ENCODE measurements at places on chromosomes 11 and 22.

- no peak for DNase-seq
These were observed 13.9 kb downstream of the SBF1 start for GRCh38 chr22:50460938-50461337.

GRCh38 chr22:46006379-46007002 is 29.5 kb upstream of the WNT7B start:
- no peak for DNase-seq

DNA sequence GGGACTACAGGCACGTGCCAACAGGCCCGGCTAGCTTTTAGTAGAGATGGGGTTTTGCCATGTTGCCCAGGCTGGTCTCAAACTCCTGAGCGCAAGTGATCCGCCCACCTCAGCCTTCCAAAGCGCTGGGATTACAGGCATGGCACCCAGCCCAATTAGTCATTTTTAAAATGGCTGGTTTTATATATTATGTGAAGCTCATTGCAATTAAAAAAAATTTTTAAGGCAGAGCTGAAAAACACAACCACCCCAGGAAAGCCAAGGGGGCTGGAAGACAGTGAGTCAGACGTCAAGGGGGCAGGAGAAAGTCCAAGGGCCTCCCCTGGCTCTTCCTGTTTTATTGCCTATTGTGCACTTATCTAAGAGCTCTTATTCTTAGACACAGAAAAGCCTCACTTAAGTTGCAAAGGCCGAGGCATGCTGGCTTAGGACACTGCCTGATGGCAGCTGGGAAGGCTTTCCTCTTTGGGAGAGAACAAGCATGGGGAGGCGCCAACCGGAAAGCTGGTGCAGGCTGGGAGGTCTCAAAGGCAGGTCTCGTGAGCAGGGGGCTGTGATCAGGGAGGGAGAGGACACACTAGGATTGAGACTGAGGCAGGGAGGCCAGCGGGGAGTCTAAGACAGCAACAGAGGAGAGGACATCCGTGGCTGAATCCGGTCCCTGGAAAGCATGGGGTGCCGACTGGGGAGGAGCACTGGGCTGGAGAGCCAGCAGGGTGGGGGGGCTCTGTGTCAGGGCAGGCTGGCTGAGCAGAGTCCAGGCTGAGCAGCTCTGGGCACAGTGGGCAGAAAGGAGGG is 11.1 kb upstream of the OSM start:
- peak; percentile 78 for DNase-seq

- no peak for DNase-seq
These were observed 154.9 kb downstream of the MPPED1 start for GRCh38 chr22:43566561-43567332.

DNA sequence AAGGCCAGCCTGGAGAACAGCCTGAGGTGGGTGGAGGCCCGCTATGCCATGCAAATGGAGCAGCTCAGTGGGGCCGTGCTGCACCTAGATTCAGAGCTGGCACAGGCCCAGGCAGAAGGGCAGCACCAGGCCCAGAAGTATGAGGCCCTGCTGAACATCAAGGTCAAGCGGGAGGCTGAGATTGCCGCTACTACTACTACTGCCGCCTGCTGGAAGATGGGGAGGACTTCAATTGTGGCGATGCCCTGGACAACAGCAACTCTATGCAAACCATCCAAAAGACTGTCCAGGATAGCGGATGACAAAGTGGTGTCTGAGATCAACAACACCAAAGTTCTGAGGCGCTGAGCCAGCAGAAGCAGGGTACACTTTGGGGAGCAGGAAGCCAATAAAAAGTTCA is 3.1 kb upstream of the TMEM218 start:
- no peak for DNase-seq

GRCh38 chr11:66950112-66950535 is 8.1 kb downstream of the PC start:
- DNase-seq = no peak

DNA sequence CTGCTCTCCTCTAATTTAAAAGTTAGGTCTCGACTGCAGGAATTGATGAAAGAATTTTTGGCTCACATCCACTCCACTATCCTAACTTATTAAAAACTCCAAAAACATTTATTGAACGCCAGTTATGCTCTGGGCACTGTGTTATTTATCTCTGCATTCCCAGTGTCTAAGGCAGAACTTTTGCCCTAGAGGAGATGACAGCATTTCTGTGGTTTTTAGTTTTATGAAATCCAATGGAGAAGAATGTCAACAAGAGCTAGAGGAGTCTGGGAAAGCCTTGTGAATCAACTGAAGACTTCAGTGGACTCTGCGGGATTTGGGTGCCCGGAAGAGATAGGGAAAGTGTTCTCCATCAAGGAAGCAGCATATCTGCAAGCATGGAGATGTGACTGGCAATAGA is 217.0 kb upstream of the PGR start:
- DNase-seq = no peak

DNA sequence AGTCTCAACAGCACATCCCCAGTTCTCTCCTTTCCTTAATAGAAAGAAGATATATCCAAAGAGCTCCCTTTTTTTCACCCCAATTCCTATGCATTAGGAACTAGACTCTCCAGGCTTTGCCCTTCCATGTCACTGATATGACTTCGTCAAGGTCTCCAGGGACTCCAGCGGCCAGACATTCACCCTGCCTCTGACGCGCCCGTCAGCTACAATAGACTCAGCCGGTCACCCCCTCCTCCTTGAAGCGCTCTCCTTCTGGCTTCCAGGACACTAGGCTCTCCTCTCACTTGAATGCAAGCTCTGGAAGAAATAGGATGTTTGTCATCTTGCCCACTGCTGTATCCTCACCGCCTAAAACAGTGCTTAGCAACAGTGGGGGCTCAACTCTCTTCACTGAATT is 14.9 kb upstream of the ELFN2 start:
- DNase-seq = no peak

GRCh38 chr11:124778281-124778680 is 16.2 kb upstream of the ESAM start:
- no peak for DNase-seq

GRCh38 chr11:1295591-1295990 is 13.8 kb downstream of the TOLLIP start:
- DNase-seq = no peak

GRCh38 chr11:57314221-57314973 is 10.4 kb downstream of the TNKS1BP1 start:
- no peak for DNase-seq

DNA sequence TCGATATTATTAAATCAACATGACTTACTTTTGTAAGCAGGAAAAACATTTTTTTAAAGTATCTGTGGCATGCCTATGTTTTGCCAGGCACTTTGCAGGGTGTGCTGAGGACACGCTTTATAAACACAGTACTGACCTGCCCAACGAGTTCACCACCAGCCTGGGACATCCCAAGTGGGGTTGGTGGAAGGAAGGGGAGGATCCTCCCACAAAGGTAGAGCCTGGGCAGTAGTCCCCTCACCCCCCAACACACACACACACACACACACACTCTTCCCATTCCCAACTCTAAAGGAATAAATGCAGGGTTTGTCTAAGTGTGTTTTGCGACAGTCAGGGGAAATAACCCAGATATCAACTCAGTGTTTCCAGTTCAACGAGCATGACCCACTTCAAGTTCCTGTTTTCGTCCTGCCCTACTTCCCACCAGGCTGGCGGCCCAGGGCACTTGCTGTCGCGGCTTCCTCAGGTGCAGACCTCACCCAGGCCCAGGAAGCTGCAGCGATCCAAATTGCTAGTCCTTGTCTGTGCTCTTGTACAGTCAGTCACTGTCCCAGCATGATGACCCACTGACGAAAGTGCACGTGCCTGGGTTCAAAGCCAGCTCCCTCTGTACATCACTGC is 3.1 kb downstream of the CERK start:
- DNase-seq = no peak

- peak; percentile 28 for DNase-seq
These were observed at the start of gene BATF2 for GRCh38 chr11:64996710-64997380. Gene BATF2 (minus strand): TSS chr11:64996971. CDS start chr11:64996914, 57 bp downstream.

GRCh38 chr11:102794382-102794781 is 3.6 kb downstream of the MMP1 start:
- DNase-seq = no peak

DNA sequence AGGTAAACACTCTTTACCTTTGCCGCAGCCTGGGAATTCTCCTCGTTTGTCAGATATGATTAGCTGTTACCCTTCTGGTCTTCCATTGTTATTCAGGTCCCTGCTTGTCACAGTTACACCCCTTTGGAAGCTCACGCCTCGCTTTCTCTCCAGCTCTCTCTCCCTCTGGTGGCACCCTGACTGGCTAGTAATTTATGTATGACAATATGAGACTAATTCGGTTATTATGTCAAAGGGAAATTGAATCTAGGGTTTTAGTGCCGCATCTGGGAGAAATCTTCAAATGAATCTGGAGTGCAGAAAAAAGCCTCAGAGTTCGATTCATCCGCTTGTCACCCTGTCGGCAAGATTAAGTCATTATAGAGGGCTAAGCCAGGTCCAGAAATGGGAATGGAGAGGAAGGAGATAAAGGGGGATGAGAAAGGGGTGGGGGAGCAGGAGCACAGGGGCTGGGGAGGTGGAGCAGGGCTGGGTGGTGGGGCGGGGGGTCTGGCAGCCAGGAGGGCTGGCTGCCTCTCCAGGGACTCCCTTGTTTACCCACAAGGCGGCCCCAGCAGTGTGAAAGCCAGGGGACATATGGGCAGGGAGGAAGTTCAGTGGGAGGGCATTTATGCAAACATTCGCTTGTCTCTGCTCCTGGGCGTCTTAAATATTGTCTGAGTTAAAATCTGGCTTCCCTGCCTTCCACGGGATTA is 179.0 kb upstream of the NECTIN1 start:
- no peak for DNase-seq

DNA sequence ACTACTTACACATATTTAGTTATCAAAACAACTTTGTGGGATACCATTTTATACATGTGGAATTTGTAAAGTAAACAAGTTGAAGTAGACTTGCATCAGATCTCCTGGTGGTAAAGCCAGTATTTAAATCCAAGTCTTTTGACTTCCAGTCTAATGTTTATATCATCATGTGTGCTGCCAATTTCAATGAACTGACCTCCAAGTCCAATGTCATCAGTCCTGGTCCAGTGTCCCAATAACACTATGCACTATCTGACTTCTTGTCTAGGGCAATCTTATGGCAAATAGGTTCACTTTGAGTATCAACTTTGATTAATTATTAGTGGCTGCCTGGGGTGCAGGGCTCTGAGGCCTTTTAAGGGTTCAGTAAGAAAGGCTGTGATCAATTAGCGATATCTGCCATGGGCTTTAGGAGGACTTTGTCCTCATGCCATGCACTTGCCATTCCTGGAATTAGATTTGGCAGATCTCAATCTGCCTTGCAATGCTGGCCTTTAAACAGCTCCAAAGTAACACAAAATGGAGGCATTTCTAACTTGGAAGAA is 9.6 kb upstream of the PTS start:
- DNase-seq = no peak

DNA sequence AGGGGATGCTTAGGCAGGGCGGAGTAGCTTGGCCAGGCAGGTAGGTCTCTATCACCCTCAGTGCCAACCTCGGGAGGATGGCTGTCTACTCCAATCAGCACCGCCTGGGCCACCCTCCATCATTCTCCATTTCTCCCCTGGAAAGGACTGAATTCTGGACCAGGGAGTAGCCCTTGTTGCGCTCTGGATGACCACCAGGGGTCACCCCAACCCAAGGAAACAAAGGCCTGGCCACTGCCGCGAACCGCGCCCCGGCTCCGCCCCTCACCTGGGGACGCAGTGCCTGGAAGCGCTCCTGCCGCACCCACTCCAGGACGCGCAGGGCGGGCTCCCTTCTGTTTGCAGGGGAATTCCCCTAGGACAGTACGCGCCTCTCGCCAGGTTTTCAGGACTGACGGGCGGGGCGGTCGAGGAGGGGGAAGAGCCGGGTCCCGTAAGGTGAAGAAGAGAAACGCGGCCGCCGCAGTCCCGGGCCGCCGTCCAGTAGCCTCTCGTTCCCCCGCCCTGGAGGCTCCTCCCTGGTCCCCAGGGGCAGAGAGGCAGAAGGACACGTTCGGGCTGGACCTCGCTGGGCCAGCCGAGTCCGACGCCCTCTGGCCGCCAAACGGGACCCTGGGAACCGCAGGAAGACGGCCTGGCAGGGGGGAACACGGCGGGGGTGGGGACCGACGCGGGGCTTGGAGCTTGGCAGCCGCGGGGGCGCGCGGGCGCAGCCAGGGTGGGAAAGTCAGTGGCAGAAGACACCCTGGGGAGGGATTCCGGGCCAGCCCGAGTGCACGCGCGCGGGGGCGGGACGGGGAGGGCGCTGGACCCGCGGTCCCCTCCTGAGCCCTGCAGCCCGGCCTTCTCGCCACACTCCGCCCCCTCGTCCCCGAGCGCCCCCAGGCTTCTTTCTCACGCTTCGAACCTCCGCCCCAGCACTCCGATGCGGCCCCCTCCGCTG is 7.1 kb downstream of the SCN4B start:
- DNase-seq = no peak

- DNase-seq = no peak
These were observed 7.0 kb upstream of the GAB2 start for GRCh38 chr11:78424334-78425270.

DNA sequence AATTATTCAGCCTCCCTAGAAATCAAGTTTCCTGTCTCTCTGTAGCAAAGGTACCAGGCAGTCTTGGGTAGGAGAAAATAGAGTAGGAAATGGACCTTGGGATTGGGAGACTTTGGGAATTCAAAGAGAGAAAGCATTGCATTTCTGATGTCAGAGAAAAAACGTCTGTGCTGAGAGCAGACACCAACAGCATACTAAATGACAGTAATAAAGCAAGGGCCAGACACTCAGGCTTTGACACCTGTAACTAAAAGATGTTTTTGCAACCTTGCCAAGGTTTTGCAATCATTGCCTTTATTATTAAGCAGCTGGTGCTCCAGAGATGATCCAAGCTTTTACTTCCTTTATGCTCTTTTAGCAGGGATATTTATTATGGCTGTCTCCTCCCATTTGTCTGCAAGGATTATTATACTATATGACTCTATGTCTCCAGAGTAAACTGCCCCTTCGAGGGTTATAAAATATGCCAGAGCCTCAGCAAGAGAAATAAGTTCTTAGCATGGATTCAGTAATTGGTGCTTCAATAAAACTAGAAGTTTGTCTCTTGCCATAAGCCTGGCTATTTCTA is 85.2 kb upstream of the GRAMD1B start:
- DNase-seq = no peak

DNA sequence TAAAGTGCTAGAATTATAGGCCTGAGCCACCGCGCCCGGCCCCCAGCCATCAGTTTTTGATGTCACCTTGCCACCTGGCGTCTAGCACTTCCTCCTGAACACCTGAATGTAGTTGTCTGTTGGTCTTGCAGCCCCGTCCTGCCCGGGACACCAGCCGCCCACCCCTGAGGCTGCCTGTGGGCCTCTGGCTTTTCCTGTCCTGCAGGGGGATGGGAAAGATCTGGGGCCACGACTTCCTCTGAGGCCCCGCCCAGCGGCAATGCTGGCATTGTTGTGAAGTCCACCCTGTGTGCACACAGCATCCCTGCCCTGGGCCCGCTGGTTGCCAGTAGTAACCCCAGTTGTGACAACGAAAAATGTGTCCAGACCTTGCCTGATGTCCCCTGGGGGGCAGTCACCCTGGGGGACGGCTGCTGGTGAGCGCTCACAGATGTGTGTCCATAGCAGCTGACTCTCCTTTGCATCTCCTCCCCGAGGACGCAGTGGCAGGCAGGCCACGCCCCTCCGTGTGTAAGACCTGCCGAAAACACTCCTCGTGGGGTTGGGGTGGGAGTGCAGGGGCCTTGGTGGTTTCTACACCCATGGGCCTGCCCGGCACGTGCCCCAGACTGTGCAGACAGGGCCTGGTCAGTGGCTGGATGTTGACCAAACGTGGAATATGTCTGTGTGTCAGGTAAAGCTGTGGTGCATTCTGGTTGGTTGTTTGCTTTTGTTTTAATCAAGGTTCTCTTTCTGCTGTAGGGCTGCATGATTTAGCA is 6.8 kb downstream of the SELENOO start:
- no peak for DNase-seq

- DNase-seq = no peak
These were observed 21.5 kb downstream of the NUP98 start for GRCh38 chr11:3775736-3776406.

GRCh38 chr22:29520851-29521250 is 32.7 kb downstream of the THOC5 start:
- peak; percentile 55 for DNase-seq
